Endodermal cell (in vitro differentiated cells): ENCODE measurements at places on chromosomes 4 and X. TPM values are rescaled to one million over a fixed set of nuclear protein-coding genes. Genes with fewer than 3 reads are reported as not detected.

Gene UBE2D3
- total RNA-seq = 310 and 315 TPM in 2 replicates

Gene ADGRG2
- 5.9 to 12.7 TPM (median 6.5 TPM) in 3 replicates for total RNA-seq

Gene ZNF732
- 16.0 to 24.2 TPM (median 23.4 TPM) in 3 replicates for total RNA-seq

Gene CASK
- 79.1 to 104 TPM (median 86.6 TPM) in 3 replicates for total RNA-seq

Gene RBM46
- 0.32 to 0.49 TPM (median 0.40 TPM) in 3 replicates for total RNA-seq

Gene GASK1B
- 4.4 and 5.0 TPM in 2 replicates for total RNA-seq

Gene IL13RA1
- 26.7 to 32.9 TPM (median 31.2 TPM) in 3 replicates for total RNA-seq

Gene F9
- not detected in 3 replicates for total RNA-seq

Gene SHROOM4
- total RNA-seq = 14.8 and 17.7 TPM in 2 replicates

Gene CEP44
- 16.2 and 21.5 TPM in 2 replicates for total RNA-seq

Gene KANTR
- total RNA-seq = 10.5 to 20.5 TPM (median 14.4 TPM) in 3 replicates

Gene SSX2
- total RNA-seq = not detected in 3 replicates

Gene TCEAL7
- 5.3 TPM in 2 replicates for total RNA-seq

Gene FMR1NB
- total RNA-seq = not detected in 3 replicates

Gene PARM1
- total RNA-seq = 0.13 to 0.23 TPM (median 0.23 TPM) in 3 replicates

Gene SUPT20HL1
- 0.09 TPM in 1 of 2 replicates, not detected in the other for total RNA-seq

Gene GPAT3
- 1.3 and 2.0 TPM in 2 replicates for total RNA-seq

Gene DNAAF6
- total RNA-seq = not detected in 3 replicates

Gene FABP2
- total RNA-seq = not detected in 3 replicates

Gene SLC10A6
- total RNA-seq = not detected in 2 replicates

Gene FREM3
- total RNA-seq = 0.20 TPM in 2 replicates

Gene FHL1
- total RNA-seq = 2.6 and 3.7 TPM in 2 replicates

Gene PABPC5
- total RNA-seq = 2.6 and 3.1 TPM in 2 replicates

Gene GSX2
- not detected in 2 replicates for total RNA-seq

Gene GPR34
- total RNA-seq = not detected in 2 replicates

Gene HNRNPH2
- total RNA-seq = 68.4 to 80.7 TPM (median 72.4 TPM) in 3 replicates

Gene PNMA3
- total RNA-seq = 5.4 TPM in 2 replicates

Gene HSFX3
- not detected in 3 replicates for total RNA-seq

Gene BCAP31
- total RNA-seq = 192 to 205 TPM (median 195 TPM) in 3 replicates

Gene COL4A6
- total RNA-seq = 169 to 205 TPM (median 205 TPM) in 3 replicates

Gene GAGE1
- total RNA-seq = not detected in 2 replicates

Gene SPANXB1
- not detected in 3 replicates for total RNA-seq

Gene BMX
- not detected in 2 replicates for total RNA-seq

Gene CYSLTR1
- 0.11 and 0.14 TPM in 2 replicates for total RNA-seq

Gene GYPE
- not detected in 3 replicates for total RNA-seq

Gene FHDC1
- 7.9 and 10.3 TPM in 2 replicates for total RNA-seq

Gene GRIA3
- total RNA-seq = 5.7 and 6.6 TPM in 2 replicates

Gene DUSP21
- total RNA-seq = not detected in 2 replicates

Gene ATP2B3
- total RNA-seq = 0.07 TPM in 1 of 2 replicates, not detected in the other

Gene VSIG4
- not detected in 3 replicates for total RNA-seq

Gene IL2RG
- not detected in 2 replicates for total RNA-seq

Gene C1QTNF7
- not detected in 2 replicates for total RNA-seq

Gene MAGEB10
- total RNA-seq = not detected in 3 replicates

Gene AWAT2
- total RNA-seq = 0.46 TPM in 1 of 3 replicates, not detected in the others

Gene PGAM4
- 0.51 TPM in 1 of 2 replicates, not detected in the other for total RNA-seq

Gene TRMT10A
- 4.3 to 7.1 TPM (median 5.5 TPM) in 3 replicates for total RNA-seq

Gene CT45A1
- total RNA-seq = not detected in 2 replicates

Gene ADH7
- not detected in 3 replicates for total RNA-seq

Gene SASH3
- not detected in 2 replicates for total RNA-seq

Gene SPANXC
- total RNA-seq = not detected in 3 replicates

Gene BANK1
- total RNA-seq = 0.57 and 0.75 TPM in 2 replicates

Gene NLRP2B
- not detected in 2 replicates for total RNA-seq

Gene GLRA3
- total RNA-seq = 0.09 and 0.11 TPM in 2 replicates
